ENCODE measurements at places on chromosomes 1 and 21. TPM values are rescaled to one million over a fixed set of nuclear protein-coding genes. Genes with fewer than 3 reads are reported as not detected.
A peak's percentile ranks its signal among the peaks of the same experiment; 100 is the strongest.

FCGR2B gene
- total RNA-seq: not detected

GRCh38 chr1:205064301-205064700 lies 20.0 kb downstream of the TMEM81 start:
- no peak for DNase-seq

RRP1B gene
- total RNA-seq: 36.3 TPM

ADORA3 gene
- not detected for total RNA-seq

SH3BGR gene
- total RNA-seq: 2.2 TPM

CYP4X1 gene
- not detected for total RNA-seq

DNA sequence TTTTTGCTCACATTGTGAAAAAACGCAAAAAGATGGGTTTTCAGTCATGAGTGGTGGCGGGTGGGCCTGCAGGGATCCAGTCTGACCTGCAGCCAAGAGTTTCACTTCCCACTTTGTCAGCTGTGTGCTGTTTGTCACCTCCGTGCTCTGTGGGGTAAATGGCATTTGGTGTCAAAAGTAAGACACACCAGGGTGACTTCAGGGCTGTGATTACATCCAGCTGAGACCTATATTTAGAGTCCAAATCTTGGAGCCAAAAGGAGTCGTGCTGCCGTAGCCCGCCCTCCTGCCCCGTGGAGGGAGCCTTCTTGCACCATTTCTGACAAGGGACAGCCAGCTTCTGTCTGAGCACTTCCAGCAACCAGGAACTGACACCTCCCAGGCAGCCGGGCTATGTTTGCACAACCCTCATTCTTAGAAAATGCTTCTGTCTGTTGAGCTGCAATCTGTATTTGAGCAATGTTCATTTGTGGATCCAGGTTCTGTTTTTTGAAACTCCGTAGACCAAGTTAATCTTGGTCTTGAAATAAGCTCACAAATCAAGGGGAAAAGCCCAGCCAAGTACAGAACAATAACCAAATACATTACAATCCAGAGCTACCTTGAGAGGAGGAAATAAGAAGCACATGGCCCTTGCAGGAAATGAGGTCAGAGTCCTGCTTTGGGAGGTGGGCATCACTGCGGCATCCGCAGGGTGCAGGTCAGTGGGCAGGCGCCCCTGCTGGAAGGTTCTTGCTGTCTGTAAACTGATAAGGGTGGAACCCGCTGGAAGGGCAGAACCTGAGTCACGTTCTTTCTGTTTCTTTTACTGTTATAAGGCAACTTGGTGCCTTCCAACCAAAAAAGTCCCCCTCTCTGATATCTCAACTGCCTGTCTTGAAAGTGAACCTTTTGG lies 14.4 kb downstream of the ABCG1 start:
- DNase-seq: peak; percentile 79

GRCh38 chr1:161216945-161217712 lies 2.0 kb downstream of the FCER1G start:
- DNase-seq: peak; percentile 83

OR2T35 gene
- not detected for total RNA-seq

DNA sequence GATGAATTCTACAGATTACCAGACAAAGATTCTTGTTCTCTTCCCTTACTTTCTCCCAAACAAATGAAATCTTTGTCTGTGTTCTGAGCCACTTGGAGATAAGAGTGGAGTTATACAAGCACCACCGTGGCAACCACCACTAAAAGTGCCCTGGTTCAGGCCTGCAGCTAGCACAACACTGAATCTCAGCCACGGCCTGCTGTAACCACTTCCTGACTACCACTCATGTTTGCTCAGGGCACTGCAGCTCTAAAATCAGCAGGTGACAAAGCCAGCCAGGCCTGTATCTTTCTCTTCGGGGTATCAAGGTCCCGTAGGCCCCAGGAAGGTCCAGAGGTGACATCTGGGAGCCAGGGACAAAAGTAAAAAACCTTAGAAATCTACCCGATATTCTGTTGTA lies 3.2 kb upstream of the OR2T6 start:
- DNase-seq: no peak

SMCP gene
- total RNA-seq: not detected

DNA sequence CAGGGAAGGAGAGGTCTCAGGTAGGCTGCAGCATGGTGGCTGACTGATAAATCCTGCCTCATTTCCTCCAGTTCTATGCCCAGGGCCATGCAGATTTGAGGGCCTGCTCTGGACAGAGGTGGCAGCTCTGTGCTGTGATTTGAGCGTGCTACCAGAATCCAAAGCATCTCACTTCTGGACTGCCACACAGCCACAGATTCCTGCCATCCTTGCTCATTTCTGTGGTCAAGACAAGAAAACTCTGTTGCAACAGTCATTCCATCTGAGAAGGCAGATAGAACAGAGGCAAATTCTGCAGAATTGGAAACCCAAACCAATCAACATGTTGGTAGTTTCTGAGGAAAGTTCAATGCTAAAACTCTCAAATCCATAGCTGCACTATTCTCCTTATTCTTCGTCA lies 102.8 kb upstream of the GALNT2 start:
- no peak for DNase-seq
